ENCODE measurements at places on chromosomes 1 and 21.
A peak's percentile ranks its signal among the peaks of the same experiment; 100 is the strongest.

GRCh38 chr1:10033359-10033845 lies 644 bp downstream of the UBE4B start:
- peak; percentile 36 for DNase-seq

- DNase-seq = no peak
These were observed 268.4 kb upstream of the USP24 start for GRCh38 chr1:55483523-55483922.

- no peak for DNase-seq
These were observed 54.9 kb upstream of the C1orf198 start for GRCh38 chr1:230923176-230923575.

GRCh38 chr1:38178216-38178615 lies 131.6 kb upstream of the POU3F1 start:
- no peak for DNase-seq

DNA sequence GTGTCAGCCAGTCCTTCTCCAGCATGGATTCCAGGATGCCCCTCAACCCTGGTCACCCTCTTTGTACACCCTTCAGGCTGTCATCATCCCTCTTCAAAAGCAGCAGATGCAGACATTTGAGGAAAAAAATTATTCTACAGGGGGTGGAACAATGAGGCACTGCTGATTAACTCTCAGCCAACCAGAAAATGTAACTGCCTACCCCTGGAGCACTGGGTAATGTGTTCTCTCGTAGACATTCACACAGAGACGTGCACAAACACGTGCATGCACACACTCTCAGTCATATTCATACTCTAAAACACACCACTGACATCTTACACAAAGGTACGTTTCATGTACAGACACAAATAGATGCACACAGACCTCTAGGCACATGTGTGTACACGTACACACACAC lies 175.4 kb downstream of the TRABD2B start:
- DNase-seq = no peak

DNA sequence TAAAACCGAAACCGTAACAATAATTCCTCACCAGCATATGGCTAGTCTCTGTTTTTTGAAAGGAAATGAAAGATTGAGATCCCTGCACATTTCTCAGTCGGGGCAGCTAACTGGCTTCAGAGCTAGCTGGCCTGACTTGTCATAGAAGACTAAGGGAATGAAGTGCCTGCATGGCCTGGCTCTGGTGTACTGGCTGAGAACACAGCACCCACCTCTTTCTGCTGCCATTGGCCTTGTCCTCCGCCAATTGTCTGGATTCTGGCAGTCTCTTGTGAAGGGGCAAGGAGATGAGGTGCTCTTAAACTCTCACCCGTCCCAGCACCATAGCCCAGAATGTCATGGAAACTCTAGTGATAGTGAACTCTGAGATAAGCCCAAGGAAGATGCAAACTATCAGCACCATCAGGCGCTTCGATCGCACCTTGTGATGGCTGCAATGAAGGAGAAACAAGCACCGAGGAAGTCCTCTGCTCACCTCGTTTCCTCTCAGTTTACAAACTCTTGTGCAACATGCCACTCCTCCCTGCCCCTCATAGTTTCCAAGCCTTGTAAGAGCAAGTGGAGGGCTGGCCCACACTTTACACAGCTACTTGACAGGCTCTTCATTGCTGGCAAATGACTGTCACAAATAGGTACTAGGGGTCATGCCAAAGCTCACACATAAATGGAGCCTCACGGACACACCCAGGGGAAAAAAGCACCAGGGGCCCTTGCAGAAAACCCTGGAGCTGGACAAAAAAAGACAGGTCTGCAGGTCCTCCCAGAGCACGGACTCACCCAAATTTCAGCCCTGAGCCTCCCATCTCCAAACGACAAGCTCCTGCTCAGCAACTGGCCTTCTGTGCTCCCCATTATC lies 16.4 kb downstream of the INPP5B start:
- no peak for DNase-seq

DNA sequence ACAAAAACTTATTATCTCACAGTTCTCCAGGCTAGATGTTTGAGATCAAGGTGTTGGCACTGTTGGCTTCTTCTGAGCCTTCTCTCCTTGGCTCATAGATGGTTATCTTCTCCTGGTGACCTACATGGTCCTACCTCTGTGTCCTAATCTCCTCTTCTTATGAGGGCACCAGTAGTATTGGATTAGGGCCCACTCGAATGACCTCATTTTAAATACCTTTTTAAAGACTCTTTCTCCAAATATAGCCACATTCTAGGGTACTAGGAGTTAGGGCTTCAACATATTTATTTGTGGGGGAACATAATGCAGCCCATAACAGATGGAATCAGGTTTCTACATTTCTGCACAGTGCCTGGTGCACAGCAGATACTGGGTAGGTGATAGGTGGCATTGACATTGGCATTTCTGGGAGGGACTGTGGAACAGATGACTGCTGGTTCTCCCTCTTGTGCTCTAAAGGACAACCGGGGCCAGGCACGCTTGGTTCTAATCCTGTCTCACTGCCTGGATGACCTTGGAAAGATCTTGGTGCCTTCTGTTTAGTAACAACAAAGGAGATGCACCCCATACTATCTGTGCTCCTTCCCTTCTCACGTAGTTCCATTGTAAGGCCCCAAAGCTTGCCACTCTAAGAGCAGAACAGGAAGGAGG lies 140.3 kb downstream of the PLPP3 start:
- no peak for DNase-seq

- DNase-seq = peak; percentile 31
These were observed 210.9 kb downstream of the LTN1 start for GRCh38 chr21:28781602-28782276.

Measured in RWPE1 (cell line).